ENCODE measurements at places on chromosomes 2 and 18. TPM values are rescaled to one million over a fixed set of nuclear protein-coding genes. Genes with fewer than 3 reads are reported as not detected.

GRCh38 chr2:32683520-32684086 is 55.8 kb downstream of the TTC27 start:
- DNase-seq: no peak

DNA sequence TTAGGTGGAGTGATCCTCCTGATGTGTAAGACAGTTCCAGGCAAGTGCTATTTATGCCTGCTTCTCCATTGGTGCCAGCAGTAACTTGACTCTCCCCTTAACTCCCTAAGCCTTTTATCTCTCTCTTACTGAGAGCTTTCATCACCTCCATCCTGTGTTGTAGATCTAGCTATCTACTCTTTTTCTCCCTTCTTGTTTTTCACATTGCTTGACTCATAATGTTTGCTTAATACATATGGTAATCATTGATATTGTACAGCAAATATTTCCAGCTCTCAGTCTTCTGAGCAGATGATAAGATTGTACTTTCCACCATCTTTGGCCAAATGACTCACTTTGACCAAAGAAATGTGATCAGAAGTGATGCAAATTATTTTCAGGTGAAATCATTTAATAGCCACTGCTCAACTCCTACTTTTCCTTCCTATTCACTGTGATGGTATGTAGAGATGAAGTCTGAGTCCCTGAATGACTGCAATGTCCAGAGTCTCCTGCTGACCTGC is 165.0 kb downstream of the PLCL1 start:
- DNase-seq: no peak

DNA sequence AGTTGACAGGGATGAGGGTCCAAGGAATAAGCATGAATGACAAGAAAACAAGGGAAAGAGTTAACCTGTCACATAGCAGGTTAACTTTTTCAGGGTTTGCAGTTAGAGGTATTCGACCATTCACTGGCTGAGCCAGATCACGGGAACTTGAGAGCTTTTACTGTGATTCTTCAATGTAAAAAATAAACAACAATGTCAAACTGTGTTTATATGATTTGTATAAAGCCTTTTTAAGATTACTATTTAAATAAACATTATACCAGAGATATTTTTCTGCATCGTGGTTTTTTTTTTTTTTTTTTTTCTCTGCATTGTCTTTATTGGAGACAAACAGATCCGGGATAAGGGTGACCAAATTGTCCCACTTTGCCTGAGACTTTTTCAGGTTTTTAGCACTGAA is 115.6 kb downstream of the NRP2 start:
- no peak for DNase-seq

DNA sequence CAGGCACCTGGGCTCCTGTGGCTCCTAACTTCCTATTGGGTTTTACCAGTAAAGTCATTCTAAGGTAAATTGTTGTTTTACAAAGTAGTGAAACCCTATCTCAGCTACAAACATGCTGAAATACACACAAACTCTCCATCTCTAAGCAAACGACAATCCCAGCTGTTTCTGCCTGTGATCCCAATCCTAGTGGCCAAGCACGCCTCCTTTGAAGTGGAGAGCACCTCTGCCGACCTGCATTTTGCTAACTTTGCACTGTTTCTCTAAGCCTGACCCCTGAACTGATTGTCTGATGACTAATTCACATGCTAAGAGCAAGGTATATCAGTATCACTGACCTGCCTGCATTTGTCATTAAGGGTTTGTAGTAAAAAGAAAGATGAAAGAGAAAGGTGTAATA is 124.3 kb downstream of the PAX3 start:
- no peak for DNase-seq

GRCh38 chr18:7273301-7273921 is 42.5 kb downstream of the LRRC30 start:
- no peak for DNase-seq

- no peak for DNase-seq
These were observed 1080.7 kb upstream of the CHAC2 start for GRCh38 chr2:52686935-52687334.

DNA sequence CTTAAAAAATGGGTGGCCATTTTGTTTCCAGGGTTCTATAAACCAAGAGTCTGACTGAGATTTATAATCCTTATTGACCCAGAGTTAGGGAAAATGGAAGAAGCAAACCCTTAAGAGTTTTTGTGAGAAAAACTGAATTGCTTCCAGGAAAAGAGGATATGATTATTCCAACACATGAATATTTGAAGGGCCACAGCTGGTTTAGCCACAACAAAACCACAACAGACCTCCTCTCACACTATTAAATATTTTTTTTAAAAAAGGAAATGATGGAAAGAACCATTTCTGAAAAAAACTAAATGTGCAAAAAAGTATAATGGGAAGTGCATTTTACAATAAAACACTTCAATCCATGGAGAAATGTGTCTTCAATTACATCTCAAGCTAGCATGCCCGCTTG is 182.7 kb downstream of the ETAA1 start:
- DNase-seq: no peak

DNA sequence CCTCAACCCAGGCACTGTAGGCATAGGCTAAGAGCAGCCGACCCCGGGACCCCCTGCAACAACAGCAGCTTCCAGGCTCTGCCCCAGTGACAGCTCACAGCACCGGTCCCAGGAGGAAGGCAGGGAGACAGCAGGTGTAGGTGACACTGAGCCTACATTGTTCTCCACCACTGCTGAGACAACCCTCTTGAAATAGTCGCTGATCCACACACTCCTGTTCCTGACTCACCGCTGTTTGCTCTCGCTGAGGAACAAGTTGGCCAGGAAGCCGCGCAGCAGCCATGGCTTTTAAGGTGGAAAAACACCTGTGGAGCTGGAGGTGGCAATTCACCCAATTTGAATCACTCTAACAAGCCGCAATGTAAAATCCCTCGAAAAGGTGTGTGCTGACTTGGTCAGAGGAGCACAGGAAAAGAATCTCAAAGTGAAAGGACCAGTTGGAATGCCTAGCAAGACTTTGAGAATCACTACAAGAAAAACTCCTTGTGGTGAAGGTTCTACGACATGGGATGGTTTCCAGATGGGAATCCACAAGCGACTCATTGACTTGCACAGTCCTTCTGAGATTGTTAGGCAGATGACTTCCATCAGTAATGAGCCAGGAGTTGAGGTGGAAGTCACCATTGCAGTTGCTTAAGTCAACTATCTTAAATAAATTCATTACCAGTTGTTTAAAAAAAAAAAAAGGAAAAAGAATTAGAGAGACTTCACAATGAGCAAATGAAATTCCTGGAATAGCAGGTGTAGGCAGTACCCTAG is 167.5 kb downstream of the ARL4C start:
- DNase-seq: no peak

TRABD2A gene
- total RNA-seq: 1.4 TPM

SERPINB7 gene
- not detected for total RNA-seq

CSRNP3 gene
- 10.7 TPM for total RNA-seq

TUBA3E gene
- total RNA-seq: not detected

NETO1 gene
- 52.4 TPM for total RNA-seq

All from progenitor cell of endocrine pancreas (in vitro differentiated cells).